Hematopoietic multipotent progenitor cell treated with erythropoietin and hydrocortisone succinate and interleukin-3 and kit ligand, for 8 days (in vitro differentiated cells): ENCODE measurements at places on chromosomes 4 and X.

DNA sequence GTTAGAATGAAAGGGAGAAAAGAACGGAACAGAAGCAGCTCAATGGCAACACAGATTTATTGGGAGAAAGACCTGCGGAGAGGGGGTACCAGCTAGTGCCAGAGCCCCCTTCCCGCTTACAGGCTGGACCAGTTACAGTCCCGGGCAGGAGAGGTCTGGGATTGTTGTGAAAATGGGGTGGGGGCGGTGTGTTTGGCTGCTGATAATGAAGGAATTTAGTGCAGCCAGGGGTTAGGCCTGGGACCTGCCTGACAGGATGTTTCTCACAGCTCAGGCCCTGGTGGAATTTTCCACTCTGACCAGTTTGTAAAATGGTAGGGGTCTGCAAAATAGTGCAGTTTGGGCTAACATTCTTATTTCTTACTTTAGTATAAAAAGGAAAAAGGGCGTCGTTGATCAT is 75.4 kb upstream of the SPIN4 start:
- DNase-seq: no peak

- no peak for DNase-seq
These were observed 15.9 kb downstream of the ADD1 start for GRCh38 chr4:2859514-2859913.

DNA sequence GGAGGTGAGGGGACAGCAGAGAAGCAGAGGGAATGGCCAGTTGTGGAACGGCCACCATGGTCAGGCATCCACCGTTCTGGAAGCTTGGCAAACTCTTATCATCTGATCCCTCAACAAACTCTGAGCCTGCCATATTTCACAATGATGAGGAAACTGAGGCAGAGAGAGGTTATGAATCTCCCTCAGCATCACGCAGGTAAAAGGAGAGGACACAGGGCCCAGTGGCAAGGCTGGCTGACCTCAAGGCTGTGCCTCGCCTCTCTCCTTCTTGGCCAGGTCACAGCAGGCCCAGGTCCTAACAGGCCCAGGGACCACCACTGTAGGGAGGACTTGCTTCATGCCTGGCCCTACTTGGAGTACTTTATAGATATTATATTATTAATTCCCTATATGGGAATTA is 242.8 kb downstream of the EVC2 start:
- DNase-seq: no peak

GRCh38 chr4:25901030-25901430 is 13.0 kb upstream of the SMIM20 start:
- no peak for DNase-seq

DNA sequence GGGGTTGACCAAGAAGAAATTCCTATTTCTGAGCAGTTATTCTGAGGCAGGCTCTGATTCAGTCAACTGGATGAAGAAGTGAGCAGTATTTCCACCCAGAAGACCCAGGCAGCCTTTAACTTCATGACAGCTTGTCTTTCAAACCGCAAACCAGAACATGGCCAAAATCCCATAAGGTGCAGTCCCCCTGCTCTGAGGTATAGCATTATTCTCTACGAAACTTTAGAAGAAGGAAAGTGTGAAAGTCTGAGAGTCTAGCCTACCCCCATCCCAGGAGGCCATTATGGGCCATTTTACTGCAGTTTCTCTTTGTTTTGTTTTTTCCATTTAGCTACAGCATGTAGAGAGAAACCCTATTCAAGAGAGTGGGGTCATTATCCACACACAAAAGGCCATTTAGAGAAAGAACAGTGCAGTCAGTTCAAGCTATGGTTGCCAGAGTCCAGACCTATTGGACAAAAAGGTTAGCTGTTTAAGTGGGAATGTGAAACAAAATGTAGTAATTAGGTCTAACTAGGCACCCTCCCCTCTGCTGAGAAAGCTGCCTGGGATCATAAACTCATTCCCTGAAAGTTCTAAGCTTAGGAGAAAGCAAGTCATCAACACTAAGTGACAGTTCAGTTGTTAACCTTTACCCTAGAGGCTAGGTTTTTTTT is 52.1 kb upstream of the RASGEF1B start:
- no peak for DNase-seq

GRCh38 chrX:19793471-19793870 is 93.9 kb downstream of the SH3KBP1 start:
- DNase-seq: no peak

- no peak for DNase-seq
These were observed 267.5 kb downstream of the NKX6-1 start for GRCh38 chr4:84231539-84232055.

GRCh38 chr4:104163820-104164219 is 330.9 kb downstream of the CXXC4 start:
- DNase-seq: no peak

DNA sequence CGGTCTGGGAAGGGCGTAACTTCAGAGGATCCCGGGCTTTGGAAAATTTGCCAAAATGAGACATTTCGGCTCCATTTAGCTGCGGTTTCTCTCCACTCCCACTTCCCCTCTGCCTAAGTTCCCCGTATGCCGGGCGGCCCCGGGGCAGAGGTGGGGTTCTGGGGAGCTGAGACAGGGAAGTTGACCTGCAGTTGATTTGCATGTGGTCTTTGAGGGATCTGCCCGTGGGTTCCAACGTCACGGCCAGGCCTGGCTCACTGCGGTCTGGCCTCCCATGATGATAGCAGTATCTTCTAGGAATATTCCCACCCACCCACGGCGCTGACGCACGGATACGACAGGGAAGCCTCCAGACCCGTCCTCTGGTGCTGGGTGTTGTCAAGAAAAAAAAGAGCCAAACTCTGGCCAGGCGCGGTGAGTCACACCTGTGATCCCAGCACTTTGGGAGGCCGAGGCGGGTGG is 27.3 kb upstream of the CRLF2 start:
- peak; percentile 76 for DNase-seq

- no peak for DNase-seq
These were observed 109.0 kb downstream of the GNL3L start for GRCh38 chrX:54639018-54639345.

DNA sequence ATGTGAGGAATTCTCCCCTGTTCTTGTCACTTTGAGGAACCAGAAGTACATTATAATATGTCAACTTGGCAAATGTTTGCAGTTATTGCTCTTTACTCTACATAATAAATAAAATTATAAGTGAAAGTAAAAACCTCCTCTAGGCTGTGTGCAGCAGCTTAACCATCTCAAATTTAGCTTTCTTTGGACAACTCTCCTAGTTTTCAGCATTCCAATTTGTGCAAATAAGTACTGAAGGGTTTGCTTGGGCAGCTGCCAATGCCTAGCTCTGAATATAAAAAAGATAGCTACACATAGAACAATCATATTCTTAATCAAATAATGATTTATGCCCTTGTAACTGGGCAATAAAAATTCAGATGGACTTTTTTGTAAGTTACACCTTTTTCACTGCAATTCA is 82.5 kb downstream of the GASK1B start:
- DNase-seq: no peak

- DNase-seq: no peak
These were observed 20.9 kb upstream of the PLAC1 start for GRCh38 chrX:134679221-134679620.

DNA sequence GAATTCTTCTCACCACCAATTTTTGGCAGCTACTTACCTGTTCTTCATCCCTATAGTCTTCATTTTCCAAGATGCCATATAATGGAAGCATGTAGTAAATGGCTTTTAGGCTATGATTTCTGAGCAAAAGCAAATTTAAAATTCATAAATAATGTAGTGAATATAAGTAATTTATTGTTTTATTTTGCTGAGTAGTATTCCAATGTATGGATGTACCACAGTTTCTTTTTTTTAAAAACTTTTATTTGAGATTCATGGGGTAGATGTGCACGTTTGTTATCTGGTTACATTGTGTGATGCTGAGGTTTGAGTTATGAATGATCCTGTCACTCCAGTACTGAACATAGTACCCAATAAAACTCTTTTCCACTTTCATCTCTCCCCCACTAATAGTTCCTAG is 369.1 kb downstream of the IL15 start:
- no peak for DNase-seq

- DNase-seq: no peak
These were observed 35.1 kb downstream of the CLDN22 start for GRCh38 chr4:183284965-183285364.

DNA sequence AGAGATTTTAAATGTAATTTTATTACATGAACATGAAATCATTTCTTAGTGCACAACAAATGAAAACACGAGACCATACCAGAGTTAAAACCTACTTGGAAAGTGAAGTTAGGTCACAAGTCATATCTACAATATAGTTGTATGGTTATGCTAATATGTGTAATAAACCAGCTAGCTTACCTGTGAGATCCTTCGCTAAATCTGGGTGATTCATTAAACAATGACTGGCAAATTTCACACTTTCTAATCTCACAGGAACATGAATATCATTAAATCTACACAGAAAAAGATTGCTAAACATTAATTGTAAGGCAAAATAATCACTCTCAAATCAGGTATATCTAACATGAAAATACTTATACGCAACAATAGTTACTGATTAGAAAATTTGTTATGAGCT is 67.6 kb downstream of the PDS5A start:
- no peak for DNase-seq

DNA sequence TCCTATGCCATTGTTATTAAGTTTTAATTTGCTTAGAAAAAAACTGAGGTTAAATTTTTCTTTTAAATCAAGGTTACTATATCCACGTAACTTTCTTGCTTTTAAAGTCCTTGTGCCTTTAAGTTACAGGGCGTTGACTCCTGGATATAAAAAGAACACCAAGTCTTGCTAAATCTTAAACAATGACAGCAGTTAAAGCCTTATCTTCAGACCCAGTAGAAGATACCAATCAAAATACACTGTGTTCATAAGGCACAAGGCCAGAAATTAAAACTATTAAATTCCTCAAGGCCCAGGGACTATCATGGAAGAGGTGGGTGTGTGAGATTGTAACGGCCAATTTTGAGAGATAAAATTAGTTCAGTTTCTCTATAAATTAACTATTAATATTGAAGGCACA is 60.4 kb downstream of the PAGE2 start:
- DNase-seq: peak; percentile 45
